ENCODE measurements at places on chromosomes 4 and X.

DNA sequence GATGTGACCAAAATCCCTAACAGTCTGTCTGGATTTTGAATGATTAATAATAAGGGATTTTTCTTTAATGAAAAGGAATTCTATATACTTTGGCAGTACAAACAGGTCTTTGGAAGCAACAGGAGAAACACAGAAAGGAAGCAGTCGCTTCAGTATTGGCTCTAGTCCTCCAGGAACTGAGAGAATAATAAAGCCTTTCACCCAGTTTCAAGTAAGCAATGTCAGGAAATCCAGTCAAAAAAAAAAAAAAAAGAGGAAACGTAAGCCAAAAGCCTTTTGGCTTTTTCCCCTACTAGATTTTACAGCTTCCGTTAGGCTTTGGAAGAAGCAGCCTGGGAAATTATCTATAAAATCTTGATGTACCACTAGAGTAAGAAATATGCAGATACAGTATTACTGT lies 61.7 kb upstream of the HDAC8 start:
- no peak for DNase-seq

DNA sequence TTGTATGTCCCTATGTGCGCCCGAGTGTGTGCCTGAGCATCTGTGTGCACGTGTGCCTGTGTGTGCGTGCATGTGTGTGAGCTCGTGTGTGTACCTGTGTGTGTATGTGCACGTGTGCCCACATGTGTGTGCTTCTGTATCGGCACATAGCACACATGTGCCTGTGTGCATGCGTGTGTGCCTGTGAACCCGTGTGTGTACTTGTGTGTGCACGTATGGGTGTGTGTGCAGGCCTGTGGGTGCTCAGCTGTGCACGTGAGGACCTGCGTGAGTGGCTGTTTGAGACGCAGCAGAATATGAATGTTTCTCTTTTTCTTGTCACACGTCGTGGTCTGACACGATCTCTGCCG lies 4.3 kb downstream of the AKAP17A start:
- no peak for DNase-seq

DNA sequence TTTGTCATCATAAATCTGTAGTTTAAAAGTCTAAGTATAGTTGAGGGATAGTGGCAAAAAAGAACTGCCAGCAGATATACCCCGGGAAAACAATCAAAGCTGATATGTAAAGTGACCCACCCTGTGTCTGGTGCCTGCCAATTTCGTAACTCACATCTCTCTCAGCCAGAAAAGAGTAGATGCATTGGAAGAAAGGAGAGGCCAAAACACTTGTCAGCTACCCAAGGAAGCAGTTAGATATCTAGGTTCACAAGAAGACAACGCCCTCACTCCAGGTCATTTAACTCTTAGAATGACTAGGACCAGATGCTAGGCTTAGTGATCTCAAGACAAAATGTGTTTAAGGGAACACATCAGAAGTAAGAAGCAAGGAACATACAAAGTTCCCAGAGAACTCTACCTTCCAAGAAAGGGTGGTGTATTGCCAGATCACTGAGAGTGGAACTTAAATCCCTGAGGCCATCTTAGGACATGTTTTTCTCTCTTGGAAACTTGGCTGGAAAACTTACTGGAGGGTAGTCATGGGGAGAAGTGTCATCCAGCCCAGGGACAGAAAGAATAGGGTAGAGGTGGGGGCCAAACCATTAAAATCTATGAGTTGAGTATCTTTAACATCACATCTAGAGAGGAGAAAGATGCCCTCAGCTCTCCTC lies 125.9 kb downstream of the SHISA3 start:
- DNase-seq = no peak

- DNase-seq = no peak
Observed at GRCh38 chr4:158250321-158250720, 40.0 kb downstream of the TMEM144 start.

DNA sequence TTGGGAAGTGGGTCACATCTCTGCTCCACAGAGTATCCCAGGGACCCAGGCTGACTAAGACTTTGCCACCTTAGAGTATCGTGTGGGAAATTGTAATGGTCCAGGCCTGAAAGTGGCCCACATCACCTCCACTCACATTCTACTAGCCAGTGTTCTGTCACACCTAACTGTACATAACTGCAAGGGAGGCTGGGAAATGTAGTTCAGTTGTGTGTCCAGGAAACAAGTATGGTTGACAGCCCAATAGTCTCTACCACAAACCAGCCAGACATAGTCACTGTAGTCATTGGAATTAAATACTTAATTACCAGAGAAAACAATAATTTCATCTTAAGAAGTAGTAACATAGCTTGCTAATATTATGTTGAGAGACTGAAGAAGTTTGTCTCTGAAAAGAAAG lies 233.4 kb upstream of the S100G start:
- DNase-seq = no peak
